ENCODE measurements at places on chromosomes 7 and 10.
A peak's percentile ranks its signal among the peaks of the same experiment; 100 is the strongest.

DNA sequence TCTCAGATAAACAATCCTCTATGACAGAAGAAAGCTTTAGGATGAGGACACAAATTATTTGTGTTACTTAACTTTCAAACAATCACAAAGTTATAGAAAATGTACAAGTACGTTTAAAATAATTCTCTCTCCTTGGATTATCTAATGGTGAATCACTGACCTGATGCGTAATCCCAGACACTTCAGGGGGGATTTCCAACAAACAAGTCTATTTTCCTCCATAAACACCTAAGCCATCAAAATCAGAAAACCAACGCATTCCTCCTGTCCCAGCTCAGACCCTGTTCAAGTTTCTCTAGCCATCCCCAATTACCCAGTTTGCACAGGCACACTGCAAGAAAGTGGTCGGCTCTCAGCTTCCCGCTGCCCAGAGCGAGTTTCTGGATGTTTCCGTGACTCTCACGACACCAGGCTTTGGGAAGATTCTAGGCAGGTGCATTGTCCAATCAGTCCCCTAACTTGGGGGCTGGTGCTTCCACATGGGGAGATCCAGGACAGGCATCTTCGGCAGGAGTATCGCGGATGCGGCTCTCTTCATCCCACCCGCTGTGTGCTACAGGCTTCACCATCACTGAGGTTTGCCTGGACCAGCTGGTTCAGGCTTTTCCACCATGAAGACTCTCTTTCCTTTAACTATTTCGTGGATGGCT is 200.0 kb downstream of the ZMYND11 start:
- no peak for DNase-seq

DNA sequence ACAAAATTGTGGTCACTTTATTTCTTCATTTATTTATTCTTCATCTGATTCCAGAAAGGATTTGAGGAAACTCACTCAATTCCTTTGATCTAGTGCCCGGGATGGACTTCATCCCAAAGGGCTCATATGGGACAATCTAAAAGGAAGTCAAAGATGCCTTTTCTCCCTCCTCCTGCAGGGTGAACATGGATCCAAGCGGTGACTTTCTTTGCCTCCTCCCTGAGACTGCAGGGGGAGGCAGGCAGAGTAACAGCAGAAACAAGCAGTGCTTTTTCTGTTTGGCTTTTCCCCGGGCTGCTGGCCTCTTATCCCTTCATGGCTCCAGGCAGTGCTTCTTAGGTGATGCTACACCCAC is 10.0 kb upstream of the DNMBP start:
- DNase-seq = no peak

DNA sequence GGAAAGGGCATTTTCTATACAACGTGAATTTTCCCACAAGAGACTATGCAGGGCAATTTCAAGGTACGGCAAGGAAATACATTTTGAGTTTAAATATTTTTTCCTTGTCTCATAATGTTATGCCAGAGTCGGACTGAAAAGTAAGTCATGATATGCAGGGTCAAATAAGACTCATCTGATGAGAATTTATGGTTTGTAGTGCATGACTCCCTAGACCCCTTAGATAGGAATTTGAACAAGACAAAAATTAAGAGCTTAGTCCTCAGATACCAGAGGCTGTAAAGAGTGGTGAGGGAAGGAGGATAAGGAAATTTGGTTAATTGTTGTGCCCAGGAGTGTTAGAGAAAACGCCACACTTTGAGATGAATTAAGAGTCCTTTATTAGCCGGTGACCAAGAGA is 616.6 kb downstream of the XPNPEP1 start:
- no peak for DNase-seq

GRCh38 chr7:39969431-39969830 is 19.4 kb downstream of the CDK13 start:
- no peak for DNase-seq

GRCh38 chr7:68911754-68912153 is 686.5 kb upstream of the AUTS2 start:
- DNase-seq = no peak

DNA sequence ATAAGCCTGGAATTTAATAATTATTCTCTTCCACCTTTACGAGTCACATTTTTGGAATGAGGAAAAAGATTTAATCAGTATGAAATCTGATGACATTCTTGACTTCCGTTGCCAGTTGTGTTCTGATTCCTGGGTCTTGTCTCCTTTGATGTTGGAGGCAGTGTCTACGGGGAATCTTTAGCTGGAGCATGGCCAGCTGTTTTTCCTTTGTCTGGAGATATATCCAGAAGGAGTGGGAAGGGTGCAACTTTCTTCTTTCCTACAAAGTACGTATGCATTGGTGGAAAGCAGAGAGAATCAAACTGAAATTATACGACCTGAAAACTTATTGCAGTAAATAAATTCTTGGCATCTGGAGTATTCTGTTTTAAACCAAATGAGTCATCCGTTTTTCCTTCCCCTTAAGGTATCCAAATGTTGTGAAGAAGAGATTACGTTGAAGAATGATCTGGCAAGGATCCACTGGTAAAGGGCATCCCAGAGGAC is 6.9 kb upstream of the GNG11 start:
- DNase-seq = no peak

DNA sequence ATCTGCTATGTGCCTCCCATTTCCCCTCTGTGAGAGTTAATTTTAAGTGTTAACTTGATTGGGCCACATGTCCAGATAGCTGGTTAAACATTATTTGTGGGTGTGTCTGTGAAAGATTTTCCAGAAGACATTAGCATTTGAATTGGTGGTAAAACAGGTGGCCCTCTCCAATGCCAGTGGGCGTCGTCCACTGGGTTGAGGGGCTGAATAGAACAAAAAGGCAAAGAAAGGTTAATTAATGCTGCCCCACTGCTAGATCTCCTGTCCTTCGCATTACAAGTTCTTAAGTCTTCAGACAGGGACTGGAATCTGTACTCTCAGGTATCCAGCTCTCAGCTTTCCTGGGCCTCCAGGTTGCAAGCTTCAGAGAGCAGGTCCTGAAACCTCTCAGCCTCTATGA is 1160.9 kb upstream of the LRRN3 start:
- DNase-seq = no peak

GRCh38 chr7:112770051-112770450 is 20.1 kb downstream of the TMEM168 start:
- no peak for DNase-seq

- DNase-seq = no peak
Measured at GRCh38 chr10:120131183-120131582, 238.7 kb downstream of the SEC23IP start.

GRCh38 chr7:15057272-15057671 is 154.7 kb upstream of the DGKB start:
- DNase-seq = no peak

GRCh38 chr10:11169976-11170375 is 152.3 kb downstream of the CELF2 start:
- no peak for DNase-seq

- peak; percentile 53 for DNase-seq
Measured at GRCh38 chr10:48670978-48671913, 13.4 kb upstream of the WDFY4 start.

DNA sequence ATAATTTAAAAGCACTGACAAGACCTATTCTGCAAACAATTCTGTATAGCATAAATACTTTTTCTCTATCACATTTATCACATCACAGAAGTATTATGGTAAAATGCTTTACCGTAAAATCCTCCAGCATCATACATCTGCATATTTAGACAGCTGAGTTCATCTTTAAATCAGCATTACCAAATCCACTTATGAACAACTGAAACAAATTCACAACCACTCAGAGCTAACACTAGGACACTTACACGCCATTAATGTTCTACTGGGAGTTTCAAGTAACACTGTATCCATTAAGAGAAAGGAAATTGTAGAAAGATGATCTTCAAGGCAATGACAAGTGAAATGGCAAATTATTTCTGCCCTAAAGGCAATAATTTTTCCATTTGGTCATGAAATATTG is 105.7 kb upstream of the DKK1 start:
- no peak for DNase-seq
